ENCODE measurements at places on chromosomes 1 and 21. TPM values are rescaled to one million over a fixed set of nuclear protein-coding genes. Genes with fewer than 3 reads are reported as not detected.
A peak's percentile ranks its signal among the peaks of the same experiment; 100 is the strongest.

The RNU1-3 gene
- total RNA-seq = 34,682 TPM

The TIMM17A gene
- total RNA-seq = 30.0 TPM

The SPATA1 gene
- total RNA-seq = 0.79 TPM

The IL19 gene
- not detected for total RNA-seq

The COL9A2 gene
- total RNA-seq = 4.9 TPM

The ASCL5 gene
- not detected for total RNA-seq

The PGLYRP3 gene
- 4.4 TPM for total RNA-seq

The TAS1R3 gene
- 0.39 TPM for total RNA-seq

The AMPD1 gene
- total RNA-seq = 8.2 TPM

The CATSPERE gene
- 1.9 TPM for total RNA-seq

The KCNK1 gene
- 3.8 TPM for total RNA-seq

DNA sequence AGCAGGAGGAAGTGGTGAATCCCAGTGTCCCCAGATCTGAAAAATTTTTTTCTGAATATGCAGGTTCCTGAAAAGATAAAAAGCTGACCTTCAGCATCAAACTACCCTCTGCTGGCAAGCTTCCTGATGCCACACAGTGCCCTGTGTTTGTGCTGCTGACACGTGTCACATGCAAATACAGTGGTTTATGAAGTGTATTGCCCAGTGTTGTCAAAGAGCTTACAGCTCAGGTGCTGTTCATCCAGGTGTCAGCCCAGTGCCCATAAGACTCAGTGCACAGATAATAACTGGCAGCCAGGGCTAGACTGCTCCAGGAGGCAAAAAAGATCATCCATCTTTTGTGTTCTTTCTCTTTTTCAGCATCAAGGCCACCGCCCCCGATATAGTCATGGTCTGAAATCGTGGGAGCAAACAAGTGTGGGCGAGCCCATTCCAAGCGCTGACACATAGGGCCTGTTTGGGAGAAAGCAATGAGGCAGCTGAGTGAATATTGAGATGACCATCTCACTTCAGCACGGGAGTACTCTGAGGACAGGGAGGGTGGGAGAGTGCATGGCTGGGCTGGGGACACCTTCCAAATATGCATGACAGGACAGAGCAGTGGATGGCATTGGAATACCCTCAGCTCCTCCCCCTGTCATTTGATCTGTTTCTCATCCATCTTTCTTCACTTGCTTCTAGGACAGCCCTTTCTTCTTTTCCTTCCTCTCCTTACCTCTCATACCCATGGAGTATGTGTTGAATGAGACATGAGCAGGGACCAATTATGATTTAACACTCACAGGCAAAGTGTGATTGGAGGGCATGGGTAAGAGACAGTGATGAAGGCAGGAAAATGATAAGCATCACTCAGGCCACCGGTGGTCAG, 6.4 kb upstream of the KCNK1 start:
- no peak for DNase-seq

- DNase-seq = no peak
These were observed 38.4 kb upstream of the FOXO6 start for GRCh38 chr1:41322835-41323234.

- no peak for DNase-seq
These were observed 13.6 kb upstream of the GPR88 start for GRCh38 chr1:100524355-100524754.

DNA sequence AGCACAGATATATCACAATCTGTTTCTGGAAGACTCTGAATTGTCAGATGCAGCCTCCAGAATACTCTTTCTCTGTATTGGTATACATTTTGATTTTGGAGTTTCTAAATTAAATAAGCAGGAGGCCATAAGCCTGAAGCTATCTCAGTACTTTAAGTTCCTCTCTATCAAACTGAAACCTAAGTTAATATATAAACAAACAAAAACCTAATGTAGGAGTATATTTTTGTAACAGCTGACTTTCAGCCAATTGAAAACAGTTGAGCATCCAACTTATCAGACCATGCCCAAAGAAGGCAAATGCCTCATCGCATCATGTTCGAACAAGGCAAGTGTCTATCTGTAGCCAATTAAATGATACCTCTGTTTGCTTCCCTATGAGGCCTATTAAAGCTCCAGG, 1054.4 kb downstream of the AMY1C start:
- DNase-seq = no peak

- DNase-seq = no peak
These were observed 55.5 kb upstream of the RGS5 start for GRCh38 chr1:163258181-163258580.

GRCh38 chr1:172292840-172293239, 127.6 kb upstream of the C1orf105 start:
- DNase-seq = no peak

DNA sequence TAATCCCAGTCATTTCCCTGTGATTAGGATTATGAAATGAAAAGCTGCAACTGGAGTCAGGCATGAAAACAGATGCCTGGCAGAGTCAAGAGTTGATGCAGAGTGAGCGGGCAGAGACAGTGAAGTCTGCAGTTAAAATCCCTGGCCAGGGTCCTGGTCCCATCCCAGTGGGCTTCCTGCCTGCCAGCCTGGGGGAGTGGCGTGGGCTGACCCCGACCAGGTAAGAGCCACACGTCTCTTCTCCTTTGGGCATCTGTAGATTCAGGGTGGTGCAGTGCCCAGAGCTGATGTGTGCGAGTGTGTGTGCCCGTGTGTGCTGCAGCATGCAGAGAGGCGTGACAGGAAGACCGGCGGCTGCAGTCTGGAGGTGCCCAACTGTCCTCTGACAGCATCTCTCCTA, 6.2 kb upstream of the KIAA1614 start:
- no peak for DNase-seq

GRCh38 chr1:116310180-116310579, 62.9 kb upstream of the ATP1A1 start:
- no peak for DNase-seq

DNA sequence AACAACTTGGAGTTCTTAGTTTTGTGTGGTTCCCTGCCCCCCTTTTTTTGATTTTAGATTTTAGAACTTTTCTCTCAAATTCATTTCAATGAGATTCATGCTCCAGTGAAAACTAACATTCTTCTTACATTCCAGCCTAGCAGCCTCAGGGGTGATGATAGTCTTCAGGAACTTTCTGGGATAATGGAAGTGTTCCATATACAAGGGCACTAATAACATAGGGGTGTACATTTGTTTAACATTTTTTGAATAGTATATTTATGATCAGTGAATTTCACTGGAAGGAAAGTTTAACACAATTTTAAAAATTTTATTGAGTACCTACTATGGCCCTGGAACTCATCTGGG, 61.4 kb upstream of the ZNF648 start:
- no peak for DNase-seq

DNA sequence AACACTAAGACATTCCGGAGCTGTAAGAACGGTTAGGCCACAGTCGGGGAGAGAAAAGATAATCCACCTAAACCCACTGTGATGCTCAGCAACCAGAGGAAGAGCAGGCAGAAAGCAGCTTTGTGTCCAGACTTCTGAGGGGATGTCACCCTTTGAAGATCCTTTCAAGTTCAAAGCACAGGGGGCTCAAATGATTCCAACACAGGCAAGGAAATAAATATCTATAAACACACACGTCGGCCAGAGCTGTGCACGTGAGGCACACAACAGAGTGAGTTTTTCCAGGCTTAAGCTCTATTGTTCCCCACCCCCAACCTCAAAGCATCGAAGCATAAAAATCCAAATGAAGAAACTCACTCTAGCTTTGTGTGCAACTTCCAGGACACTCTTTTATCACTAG, 479.0 kb downstream of the DISC1 start:
- no peak for DNase-seq

DNA sequence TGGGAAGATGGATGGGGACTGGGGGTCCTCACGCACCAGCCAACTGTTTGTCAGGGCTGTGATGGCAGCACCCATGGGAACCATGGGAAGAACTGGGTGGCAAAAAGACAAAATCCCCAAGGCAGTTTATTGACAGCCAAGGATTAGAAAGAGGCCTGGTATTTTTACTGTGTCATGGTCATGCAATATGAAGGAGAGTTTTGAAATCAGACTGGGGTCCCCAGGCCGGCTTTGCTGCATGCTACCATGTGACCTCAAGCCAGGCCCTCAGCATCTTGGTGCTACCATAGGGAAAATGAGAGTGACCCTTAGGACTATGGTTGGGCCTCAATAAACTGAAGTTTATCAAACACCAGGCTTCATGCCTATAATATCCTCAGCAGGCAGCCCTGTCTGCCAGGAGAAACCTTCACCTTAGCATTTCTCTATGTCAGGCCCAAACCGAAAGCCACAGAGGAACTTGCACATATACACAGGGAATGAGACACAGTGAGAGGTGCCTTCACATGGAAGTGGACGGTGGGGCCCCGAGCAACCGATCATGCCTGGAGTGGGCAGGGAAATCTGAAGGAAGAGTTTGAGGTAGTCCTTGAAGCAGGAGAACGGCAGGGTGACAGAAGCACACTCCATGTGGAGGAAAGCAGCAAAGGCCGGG, 203.2 kb downstream of the HIVEP3 start:
- no peak for DNase-seq

- peak; percentile 18 for DNase-seq
These were observed 79.2 kb upstream of the WDR26 start for GRCh38 chr1:224513787-224514209.

GRCh38 chr1:38133756-38134155, 87.2 kb upstream of the POU3F1 start:
- no peak for DNase-seq

DNA sequence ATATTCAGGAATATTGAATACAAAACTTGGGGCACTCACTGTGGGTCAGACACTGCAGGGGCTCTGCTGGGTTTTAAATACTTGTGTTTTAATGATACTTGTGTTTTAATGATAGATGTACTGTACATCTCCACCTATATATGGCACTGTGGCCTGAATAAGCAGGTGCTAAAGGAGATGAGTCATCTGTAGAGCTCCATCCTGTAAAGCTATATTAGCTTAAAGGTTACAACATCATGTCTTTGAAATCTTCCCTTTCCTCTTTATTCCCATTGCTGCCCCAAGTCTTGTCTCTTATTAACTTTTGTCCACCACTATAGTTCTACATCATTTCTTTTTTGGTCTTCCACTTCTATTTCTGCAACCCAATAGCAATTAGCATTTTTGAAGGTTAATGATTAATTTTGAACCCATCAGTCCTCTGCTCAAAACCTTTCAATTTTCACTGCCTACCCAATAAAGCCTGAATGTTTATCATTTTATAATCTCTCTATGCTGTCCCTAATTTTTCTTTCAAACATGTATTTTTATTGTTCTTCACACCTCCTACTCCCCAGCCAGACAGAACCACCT, 113.3 kb upstream of the PTGFR start:
- DNase-seq = no peak

GRCh38 chr21:42312626-42313104, 2.5 kb downstream of the TFF3 start:
- no peak for DNase-seq

GRCh38 chr1:218658269-218658668, 313.1 kb downstream of the TGFB2 start:
- DNase-seq = no peak

DNA sequence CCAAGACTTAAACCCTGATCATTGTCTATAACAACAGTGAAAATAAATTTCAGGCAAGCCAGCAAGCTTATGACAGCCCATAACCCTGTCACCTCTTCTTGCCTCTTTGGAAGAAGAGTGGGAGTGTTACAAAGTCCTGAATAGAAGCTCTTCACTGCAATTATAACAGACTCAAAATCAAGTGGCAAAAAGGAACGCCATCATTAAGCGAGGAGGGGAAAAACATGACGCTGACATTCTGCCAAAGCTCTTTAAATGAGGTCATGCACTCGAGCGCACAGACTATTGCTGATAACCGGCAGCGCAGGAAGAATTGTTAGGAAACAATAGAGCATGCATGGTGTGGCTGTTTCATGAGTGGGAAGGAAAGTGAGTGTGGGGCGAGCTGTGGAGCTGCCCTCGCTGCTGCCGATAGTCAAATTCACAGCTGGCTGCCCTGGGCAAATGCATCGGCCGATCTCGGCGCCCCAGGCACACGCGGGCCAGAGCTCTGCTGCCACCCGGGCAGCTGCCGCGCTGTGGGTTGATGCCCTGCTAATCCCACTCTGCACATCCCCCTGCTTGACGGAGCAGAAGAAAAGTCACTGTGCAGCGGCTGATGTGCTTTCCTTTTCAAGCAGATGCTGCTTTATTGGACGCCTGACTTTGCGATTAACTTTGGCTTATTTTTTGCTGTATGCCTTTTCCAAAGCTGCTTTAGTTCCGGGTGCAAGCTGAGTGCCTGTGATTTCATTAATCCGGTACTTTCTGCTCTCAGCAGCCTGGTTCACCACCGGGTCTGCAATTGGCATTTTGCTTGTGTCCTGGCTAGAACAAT, 102.4 kb upstream of the ST6GALNAC5 start:
- no peak for DNase-seq

DNA sequence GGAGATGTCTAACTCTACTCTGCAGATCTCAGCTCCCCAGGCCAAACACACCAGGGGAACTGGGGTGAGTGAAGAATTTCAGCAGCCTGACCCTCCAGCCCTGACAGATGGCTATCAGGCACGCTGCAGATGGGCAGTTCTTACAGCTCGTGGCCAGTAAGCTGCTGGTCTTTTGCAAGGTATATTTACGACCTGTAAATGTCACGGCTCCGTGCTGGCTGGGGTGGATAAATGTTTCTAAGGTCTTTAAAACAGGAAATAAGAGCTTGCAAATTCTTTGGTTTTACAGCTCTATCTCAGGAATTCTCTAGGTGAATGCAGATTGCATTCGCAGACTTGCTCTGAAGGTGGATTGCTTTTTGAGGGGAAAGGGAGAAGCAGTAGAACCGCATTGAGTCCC, 10.1 kb downstream of the DOP1B start:
- DNase-seq = no peak

GRCh38 chr1:117171900-117172511, 38.7 kb downstream of the VTCN1 start:
- no peak for DNase-seq

GRCh38 chr1:11802616-11802972, 3.2 kb downstream of the MTHFR start:
- DNase-seq = no peak
